Dermis microvascular lymphatic vessel endothelial cell (primary cell): ENCODE measurements at places on chromosomes 5 and 9. TPM values are rescaled to one million over a fixed set of nuclear protein-coding genes. Genes with fewer than 3 reads are reported as not detected.

DNA sequence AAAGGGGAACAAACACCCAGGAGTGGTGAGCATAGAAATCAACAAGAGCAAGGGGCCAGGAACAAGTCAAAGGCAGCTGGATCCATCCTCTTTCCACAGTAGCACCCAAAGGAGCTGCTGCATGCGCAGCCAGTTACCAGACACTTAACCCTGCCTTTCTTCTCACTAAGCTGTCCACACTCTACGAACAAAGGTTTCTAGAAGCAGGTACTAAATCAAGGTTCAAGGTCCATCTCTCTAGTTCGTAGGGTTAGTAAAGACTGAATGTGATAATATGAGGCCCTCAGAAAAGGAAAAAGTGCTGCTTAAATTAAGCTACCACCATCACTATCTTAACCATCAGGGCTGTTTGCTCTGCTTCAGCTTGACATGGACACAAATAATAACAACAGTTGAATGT lies 121.2 kb upstream of the NIPBL start:
- no peak for DNase-seq

GRCh38 chr5:78979117-78979742 lies 5.9 kb downstream of the ARSB start:
- no peak for DNase-seq

DNA sequence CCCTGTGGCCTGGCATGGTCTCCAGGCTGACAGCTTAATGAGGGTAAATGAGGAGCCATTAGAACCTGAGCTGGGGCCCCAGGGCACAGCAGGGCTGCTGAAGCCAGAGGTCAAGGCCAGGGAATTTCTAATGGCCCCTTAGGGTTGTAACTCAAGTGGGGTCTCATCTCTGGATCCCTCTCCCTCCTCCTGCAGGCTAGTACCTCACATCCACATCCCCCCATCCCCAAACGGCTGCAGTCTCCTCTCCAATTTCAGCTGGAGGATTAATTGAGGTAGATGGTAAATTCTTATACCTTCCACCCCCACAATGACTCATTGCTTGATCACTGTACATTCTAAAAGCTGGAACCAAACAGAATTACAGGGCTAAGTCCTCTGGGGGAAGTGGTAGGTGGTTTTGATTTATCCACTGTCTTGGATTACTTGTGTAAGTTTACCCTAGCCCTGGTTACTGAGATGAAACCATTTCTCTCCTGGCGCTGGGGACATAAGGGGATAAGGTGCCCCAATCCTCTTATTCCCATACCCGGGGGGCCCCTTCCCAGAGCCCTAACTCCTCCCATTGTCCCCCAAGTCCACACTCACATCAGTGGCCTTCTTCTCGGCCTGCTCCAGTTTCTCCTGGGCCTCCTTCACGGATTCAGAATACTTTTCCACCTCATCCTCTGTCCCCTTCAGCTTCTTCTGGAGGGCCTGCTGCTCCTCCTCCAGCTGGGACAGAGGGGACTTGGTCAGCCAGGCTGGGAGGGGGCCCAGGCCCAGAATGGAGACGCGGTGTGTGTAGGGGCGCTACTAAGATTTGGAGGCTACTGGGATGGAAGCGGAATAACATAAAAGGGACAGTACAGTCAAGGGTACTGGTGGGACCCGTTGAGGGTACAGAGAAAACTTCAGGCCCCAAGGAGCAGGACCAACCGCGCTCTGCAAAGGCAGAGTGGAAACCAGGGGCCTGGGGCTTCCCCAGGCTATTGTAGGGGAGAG lies 875 bp downstream of the TPM2 start:
- DNase-seq = peak; percentile 21

- peak; percentile 43 for DNase-seq
Observed at GRCh38 chr5:14665949-14666348, 1.4 kb downstream of the OTULIN start.

DNA sequence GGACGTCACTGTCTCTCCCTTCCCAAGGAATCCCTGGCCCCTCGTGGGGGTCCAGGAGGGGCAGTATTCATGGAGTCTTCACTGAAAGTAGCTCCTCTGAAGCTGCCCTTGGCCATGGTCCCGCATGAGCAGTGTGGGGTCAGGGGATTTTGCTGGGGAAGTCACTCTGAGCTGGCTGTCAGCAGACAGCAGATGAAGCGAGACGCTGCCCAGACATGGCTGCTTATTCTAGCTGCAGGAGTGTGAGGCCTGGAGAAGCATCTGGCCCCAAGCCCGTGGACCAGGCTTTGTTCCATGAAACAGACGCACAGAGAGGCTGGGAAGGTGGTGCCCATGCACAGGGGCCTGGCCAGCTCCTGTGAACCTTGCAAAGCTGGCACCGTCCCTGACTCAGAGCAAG lies 21.5 kb upstream of the ASS1 start:
- DNase-seq = no peak

DNA sequence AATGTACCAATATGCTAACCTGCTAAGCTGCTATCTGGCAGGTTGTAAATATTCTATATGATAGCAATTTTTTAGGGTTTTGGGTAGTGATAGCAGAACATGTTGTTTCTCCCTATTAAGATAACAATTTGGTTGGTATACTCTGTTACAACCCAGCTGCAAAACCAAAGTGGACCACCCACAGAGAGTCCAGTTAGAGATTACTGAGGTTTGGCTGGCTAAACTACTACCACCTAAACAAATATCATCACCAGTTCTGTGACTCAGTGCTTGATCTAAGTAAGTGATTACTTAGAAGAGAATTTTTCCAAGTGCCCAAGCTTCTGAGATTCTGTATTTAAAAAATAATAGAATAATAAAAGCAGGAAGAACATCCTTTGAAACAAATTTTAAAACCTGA lies 72.3 kb downstream of the XRCC4 start:
- no peak for DNase-seq

DNA sequence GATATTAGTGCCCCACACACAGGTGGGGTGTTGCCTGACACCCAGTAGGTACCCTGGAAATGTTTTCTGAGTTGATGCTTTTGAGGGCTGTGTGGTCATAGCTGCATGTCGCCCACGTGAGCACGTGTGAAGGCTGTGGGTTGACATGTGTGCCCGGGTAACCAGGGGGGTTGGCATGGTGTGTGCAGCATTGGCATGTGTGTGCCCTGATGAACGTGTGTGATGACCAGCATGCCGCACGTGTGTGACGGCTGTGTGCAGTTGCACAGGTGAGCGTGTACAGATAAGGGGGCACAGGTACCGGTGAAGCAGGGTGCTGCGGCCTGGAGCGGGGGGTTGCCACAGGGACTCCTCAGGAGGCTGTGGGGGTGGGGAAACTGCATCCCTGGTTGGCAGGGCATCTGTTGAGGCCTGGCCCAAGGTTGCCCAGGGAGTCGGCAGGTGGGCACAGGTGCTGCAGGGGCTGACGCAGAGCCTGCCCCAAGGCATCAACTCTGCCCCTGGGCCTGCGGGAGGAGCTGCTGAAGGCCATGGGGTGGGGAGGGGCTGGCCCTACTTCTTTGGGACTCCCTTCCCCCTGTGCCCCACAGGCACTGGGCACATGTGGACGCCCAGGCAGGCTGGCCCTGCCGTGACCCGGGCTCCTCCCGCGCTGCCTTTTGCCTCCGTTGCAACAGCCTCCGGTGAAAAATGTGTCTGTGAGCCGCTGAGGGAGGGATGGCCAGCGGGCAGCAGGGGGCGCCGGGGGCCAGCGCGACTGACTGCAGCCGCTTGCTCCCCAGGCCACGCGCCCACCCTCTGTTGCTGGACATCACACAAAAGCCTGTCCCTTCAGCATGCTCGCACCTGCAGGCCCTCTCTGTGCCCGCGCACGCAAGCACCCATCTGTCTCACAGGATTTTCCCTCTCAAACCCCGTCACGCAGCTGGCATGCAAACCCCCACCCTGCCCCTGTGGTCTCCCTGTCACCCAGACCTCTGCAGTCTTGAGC lies 2.2 kb downstream of the UNC5A start:
- peak; percentile 41 for DNase-seq

- DNase-seq = no peak
Observed at GRCh38 chr9:16171911-16172310, 619.1 kb downstream of the CCDC171 start.

DNA sequence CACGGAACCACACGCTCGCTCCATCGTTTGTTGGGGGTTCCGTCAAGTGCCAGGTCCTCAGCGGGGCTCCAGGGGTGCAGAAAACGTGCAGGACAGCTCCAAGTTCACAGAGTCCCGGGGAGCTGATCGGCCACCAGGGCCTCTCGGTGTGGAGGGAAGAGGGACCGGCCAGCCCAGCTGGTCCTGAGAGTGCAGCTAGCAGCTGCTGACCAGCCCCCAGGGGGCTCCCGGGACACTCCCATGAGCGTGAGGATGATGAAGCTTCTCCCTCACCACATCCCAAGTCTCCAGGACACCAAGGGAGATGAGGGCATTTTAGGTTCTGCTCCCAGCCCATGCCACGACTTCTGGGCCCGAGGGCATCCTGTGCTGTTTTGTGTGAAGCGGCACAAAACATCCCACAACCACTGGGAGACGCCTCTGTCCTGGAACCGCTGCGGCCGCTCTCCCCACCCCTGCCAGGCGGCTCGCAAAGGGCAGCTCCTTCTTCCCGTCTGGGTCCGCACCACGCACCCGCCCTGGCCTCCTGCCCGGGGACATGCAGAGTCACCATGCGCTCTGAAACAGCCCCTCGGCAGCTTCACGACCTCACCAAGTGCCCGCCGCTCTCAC lies 67.5 kb upstream of the IRX4 start:
- DNase-seq = no peak

GRCh38 chr9:133608382-133608781 lies 807 bp downstream of the FAM163B start:
- DNase-seq = no peak

DNA sequence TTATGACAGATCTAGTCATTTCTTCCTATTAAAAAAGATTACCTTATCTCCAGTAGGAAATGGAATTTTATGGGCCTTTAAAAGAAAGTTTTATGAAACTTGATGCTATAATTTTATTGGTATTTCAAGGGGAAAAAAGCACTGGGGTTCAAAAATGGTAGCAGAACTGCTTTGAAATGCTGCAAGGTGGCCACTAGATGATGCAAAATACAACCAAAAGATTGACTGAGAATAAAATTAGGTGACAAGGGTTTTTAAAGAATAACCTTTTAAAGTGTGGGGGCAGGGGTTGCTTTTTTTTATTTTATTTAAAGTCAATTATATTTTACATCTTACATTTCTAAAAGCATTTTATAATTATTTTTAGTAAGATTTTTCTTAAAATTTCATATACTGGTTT lies 61.7 kb downstream of the KLF9 start:
- DNase-seq = peak; percentile 28

DNA sequence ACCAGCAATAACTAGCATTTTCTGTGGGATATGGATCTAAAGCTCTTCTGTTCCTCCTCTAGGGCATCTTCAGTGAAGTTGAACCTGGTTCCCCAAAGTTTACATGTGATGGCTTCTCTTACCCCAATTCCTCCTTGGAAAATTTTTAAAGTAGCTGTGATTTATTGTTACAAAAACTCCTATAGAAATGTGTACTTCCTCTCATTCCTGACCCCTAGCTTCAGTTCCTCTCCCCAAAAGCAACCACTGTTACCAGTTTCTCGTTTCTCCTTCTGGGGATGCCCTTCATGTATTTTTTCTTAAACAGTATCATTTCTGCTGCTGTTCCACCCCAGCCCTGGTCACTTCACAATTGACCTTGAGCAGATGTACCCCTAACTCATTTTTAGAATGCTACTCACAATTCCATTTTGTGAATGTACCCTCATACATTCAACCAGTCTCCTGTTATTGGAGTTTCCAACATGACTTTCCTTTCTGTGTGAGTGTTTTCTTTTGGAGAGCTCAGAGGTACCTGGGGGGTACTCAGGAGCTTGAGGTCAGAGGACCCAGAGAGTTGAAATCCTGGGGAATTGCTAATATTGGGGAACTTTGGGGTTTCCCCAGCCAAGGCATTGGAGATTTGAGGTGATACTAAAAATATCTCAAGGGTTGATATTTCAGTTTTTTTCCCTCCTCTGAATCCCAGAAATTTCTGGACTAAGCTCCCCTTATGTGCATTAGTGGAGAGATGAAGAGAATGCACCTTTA lies 18.6 kb upstream of the GLRX start:
- DNase-seq = no peak

DNA sequence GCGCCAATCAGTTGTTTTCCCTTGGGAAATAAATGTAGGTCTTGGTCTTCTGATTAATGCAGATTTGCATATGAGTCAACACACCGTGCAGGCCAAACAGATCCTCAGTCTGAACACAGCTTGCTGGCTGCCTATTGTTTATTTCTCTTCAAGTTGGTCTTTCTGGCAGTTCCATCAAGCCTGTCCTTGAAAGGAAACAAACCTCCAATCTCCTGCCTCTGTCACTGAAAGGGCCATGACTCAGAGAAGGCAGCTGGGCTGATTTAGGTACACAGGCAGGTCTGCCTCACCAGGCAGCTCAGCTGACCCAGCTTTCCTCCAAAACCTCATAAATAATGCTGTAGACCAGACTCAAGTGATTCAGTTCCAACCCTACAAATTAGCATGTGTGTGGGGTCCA lies 175.9 kb downstream of the MAN2A1 start:
- peak; percentile 95 for DNase-seq

DNA sequence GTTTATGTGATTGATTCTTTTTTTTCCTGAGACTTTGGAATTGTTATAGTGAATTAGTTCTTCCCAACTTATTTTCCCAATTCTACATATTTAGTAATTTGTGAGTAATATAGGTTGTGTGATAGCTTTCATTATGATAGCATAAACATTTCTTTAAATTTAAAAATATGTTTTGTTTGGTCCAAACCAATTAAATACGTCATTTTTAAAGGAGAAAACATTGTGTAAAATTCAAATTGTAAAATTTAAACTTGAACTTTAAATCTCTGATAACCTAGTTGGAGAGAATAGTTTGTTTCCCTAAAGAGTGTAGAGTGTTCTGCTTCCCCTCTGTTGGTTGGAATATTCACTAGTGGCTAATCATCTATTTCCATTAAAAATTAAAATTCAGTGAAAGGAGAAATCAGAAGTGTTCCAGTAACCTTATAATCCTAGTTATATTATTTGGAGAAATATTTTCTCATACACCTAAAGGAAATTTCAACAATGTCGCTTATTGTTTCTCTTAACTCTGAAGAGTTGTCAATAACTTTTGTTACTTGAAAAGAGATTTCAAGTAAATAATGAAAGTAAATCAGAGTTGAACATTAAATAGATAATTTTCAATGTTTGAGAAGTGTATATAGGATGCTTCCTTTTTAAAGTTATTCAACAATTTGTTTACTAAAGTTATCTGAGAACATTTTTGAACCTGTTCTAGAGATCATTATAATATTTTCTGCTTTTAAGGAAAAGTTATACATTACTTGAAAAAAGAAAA lies 2.9 kb downstream of the NIPBL start:
- DNase-seq = no peak

Gene TMC1
- total RNA-seq = 0.25 and 0.26 TPM in 2 replicates

Gene GPRIN1
- total RNA-seq = 4.5 and 4.8 TPM in 2 replicates

Gene GPR151
- not detected in 2 replicates for total RNA-seq

Gene APBA1
- total RNA-seq = 7.1 and 9.4 TPM in 2 replicates

Gene OSTF1
- 86.7 and 87.6 TPM in 2 replicates for total RNA-seq

Gene STK32A
- 0.13 and 0.25 TPM in 2 replicates for total RNA-seq

Gene FIBCD1
- total RNA-seq = under 0.01 TPM in 1 of 2 replicates, not detected in the other

Gene KLHL9
- 26.8 and 36.4 TPM in 2 replicates for total RNA-seq

Gene TUSC1
- 7.6 and 11.5 TPM in 2 replicates for total RNA-seq

Gene BTF3
- 206 and 228 TPM in 2 replicates for total RNA-seq
